ENCODE measurements at places on chromosomes 3 and 15.

DNA sequence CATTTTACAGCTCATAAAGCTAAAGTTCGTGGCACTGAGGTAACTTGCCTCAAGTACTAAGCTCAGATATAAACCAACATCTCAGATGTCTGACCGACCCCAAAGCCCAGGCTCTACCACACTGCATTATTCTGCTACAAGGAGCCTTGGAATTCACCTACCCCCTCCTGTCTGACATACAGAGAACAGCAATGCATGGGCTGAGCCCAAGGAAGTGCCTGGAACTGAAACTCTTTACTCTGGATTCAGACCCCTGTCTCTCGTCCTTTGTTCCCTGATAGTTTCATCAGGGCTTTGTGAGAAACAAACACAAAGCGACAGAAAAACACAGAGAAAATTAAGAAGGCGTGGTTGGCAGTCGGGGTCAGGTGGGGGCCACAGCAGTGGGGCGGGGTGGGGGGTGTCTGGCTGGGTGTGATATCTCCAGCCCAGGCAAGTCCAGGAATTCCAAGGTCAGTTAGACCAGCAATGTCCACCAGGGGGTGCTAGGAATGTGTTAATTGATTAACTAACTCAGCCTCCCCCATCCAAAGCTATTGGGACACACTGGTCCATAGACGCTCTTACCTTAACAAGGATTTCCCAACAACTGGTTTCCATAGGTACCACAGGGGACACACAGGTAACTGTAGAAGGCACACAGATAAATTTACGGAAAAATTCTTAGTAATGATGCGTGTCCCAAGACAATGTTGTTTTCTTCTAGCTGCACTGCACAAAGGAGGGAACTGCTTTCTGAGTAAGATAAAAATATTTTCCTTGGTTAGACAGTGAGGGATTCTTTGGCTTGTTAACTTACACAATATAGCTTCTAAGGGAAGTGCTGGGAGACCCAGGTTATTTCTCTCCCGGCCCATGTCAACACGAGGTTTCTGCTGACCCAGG is 18.8 kb upstream of the SSUH2 start:
- DNase-seq = peak; percentile 17

DNA sequence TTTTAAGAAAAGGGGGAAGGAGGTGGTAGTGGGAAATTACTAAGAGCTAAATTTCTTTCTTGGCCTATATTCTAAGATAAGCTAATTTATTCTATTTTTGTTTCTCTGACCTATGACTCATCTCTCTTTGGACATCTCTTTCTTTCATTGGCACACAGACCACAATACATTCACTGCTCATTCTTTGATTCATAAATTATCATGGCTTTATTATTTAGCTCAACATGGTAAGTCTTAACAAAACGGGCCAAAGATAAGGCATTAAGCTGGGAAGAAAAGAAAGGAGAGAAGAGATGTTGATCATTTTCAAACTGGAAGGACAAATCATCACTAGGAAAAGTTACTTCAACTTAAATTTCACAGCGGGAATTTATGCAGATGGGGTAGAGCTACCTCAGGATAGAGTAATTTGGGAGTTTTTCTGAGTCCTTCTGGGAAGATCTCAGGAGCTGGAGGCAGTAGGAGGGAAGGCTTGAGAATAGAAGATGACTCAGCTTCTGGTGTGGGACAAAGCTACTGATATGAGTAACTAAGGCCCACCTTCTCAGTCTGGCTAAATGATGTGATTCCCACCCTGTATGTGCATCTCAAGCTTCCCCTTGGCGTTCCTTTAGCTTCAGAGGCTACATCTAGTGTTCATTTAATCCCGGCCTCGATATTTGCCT is 7.5 kb upstream of the ALCAM start:
- no peak for DNase-seq

DNA sequence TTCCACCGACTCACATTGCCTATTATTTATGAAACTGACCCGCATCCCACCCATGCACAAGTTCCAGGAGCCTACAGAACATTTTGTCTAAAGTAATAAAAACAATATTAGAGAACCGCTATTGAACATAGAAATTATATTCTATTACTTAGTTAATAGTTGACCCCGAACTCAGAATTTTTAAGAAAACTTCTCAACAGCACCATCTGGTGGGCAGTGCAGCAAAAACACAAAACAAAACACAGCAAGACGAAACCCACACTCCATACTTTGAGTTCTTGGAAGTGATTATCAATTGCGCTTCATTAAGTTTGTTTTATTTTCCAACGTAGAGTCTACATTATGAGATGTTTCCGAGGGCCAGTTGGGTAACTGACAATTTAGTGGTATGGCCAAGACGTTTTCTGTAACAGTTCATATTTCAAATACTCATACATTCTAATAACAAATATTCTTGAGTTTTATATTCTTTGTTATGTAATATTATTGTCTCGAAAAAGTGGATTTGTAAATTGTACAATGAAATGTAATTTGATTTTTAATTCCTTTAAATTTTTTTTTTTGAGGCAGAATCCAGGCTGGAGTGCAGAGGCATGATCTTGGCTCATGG is 24.0 kb upstream of the C3orf70 start:
- no peak for DNase-seq

DNA sequence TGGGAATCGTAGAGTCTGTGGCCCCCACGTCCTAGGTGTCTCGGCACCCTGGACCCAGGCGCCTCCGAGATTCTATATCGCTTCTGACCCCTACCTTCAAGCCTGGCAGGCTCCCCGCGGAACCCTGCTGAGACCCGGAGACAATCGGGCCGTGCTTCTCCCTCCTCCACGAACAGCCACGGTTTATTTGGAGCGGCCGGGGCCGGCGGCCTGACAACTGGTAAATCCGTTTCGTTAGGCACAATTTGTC is 1.4 kb downstream of the GATA2 start:
- DNase-seq = no peak

DNA sequence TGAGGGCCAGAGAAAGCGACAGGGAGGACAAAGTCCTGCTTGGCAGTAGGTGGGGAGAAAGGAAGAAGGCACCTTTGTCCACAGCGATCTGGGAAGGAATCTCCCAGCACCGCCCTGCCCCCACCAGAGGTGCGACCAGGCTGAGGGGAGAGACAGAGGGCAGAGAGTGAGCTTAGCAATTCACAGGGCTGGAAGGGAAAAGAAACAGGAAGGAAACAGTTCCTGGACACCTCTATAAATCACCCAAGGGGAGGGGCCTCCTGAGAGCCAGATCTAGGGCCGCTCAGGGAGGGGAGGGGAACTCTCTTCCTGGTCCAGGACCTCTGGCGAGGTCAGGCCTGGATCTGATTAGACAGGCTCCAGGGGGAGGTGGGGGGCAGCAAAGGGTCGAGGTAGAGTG is 35.4 kb downstream of the RNU5B-1 start:
- no peak for DNase-seq

DNA sequence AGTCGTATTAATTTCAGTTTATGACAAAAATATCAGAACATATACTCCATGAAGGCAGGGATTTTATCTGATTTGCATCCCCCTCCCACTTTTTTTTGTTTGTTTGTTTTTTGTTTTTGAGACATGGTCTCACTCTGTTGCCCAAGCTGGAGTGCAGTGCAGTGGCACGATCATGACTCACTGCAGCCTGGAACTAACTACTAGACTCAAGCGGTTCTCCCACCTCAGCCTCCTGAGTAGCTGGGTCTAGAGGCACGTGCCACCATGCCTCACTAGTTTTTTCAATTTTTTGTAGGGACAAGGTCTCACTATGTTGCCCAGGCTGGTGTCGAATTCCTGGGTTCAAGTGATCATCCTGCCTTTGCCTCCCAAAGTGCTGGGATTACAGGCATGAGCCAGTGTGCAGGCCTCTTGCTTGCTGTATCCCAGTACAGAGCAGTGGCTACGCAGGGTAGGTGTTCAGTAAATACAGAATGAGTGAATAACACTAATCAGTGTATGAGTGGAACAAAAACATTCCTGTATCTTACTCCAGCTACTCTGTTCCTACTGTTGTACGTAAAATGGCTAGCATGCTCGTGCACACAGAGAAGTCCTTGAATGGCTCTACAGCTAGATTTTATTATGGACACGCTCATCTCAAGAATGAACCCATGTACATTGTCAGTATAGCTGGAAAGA is 272.4 kb downstream of the FOXP1 start:
- no peak for DNase-seq

DNA sequence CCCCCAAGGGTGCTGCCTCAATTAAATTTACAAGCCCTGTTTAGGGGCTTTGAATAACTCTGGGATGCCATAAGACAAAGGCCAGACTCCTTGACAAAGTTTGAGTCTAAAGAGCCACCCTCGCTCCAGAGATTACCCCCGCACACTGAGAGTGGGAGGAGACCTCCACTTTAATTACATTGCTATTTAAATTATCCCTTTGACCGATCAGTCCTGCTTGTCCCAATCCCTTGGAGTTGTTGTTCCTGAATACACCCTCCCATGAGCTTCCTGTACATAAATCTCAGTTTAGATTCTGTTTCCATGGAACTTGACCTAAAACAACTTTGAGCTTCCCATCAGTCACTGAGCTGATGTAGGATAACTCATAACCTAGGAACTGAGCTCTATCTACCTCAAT is 596.3 kb downstream of the PYDC2 start:
- no peak for DNase-seq

DNA sequence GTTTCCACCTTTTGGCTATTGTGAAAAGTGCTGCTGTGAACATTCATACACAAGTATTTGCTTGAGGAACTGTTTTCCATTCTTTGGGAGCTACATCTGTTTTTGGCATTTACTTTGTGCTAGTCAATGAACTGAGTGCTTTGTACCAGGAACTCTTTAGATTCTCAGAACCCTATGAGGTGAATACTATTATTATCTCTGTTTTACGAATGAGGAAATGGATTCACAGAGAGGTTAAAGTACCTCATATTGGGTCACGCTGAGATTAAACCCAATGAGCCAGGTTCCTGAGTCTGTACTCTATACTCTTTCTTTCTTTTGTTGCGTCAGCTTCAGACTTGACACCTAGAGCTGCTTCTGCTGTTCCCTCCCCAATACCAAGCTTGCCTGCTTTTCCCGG is 358.1 kb downstream of the CNTN4 start:
- no peak for DNase-seq

DNA sequence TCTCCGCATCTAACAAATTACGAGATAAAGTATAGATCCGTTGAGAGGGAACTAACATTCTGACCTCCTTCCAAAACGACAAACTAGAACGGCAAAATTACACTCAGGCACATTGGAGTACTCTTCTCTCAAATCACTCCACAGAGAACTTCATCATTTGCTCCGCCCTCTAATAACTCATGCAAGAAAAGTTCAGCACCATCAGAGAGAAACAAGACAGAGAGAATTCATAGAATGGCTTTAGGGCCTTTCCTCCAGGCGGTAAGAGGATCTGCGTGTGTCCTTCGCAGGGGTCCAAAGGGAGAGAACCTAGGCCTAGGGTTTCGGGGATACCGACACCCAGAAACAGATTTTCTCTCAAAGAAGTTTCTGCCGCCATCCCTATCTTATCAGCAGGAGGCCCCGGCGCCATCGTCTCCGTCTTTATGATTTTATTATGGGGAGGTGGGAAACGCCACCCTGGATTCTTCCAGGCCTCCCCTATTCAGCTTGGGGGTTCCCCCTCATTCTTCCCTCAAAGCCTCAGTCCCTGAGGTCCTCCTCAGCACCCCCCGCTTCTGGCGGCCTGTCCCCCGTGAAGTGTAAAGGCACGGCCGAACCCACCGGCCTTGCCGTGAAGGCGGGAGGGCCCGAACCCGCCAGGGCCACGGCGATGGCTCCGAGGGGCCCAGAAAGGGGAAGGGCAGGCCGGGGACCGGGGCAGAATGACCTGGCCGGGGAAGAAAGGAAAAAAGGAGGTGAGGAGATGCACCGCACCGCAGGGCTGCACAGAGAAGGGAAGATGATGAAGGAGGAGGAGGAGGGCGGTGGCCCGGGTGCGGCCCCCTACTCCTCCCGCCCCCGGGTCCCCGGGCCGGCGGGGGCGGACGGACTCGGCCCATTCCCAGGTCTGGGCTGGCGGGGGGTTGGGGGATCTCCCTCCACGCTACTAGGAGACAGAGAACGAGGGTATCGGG is 768 bp downstream of the UBXN7 start:
- DNase-seq = no peak

- no peak for DNase-seq
Observed at GRCh38 chr3:149307435-149307783, 26.0 kb downstream of the TM4SF18 start.

DNA sequence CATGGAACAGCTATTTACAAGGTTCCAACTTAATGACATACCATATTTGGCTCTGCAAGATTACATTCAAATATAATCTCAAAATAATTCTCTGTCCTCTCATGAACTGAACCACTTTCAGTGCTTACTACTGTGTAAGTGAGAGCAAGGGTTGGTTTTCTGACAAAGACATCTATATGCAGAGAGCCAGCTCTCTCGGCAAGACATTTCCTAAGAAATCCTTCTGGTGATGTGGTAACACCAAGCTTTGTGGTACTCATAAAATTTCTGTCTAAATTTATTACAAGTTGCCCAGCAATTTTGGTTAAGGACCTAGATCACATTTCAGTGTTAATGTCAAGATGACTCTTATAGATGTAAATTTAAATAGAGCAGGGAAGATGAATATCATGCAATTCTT is 184.9 kb downstream of the GAP43 start:
- no peak for DNase-seq

DNA sequence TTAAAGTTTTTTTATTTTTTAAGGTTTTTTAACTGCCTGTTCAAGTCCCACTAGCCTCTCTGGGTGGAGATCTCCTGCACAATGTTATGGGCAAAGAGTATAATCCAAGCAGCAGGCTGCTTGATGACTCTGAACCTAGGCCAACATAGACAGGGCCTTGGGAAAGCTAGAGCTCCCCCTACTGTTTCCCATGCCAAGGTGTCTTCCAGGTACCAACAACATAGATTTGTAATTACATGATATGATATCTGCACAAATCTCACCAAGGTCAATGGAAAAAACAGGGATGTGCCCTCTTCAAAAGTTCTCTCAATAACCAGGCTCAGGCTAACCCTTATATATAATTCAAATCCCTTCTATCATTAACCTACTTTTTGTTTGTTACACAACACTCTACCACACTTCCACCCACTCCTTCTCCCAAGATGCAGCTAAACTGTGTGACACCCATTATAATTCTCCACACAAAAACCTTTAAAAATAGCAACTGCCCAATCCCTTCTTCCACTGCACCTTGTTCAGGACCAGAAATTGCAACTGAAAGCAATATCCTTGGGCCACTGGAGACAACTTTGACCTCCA is 43.8 kb downstream of the RBM15B start:
- DNase-seq = peak; percentile 29

- DNase-seq = no peak
Observed at GRCh38 chr3:193903966-193904365, 232.0 kb upstream of the HES1 start.

GRCh38 chr3:29281344-29282241 is 722 bp downstream of the RBMS3 start:
- no peak for DNase-seq

- DNase-seq = no peak
Observed at GRCh38 chr3:172203522-172204258, 164.3 kb downstream of the FNDC3B start.

Measured in stimulated activated CD4-positive, alpha-beta T cell treated with anti-CD3 and anti-CD28 coated beads, Interleukin-1b, Interleukin-23, amount 100 ng/mL, for 4 hours (primary cell).